ENCODE measurements at places on chromosomes 1 and 21.

GRCh38 chr1:101484689-101485338, 248.0 kb downstream of the S1PR1 start:
- no peak for DNase-seq

DNA sequence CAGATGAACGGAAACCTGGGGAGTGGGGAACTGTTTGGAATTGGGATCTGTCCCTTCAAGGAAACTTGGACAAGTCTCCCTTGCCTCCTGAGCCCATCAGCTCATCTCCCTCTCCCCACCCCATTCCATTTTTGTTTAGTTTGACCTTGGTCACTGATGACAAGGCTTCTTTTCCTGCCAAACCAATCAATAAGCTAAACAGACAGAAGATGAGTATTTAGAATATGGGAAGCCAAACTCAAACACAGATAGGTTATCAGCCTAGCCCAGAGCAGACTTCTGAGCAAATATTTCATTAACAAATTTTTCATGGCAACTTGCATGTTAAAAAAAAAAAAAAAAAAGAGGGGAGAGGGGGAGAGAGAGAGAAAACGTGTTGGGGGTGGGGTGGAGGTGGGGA, 337.2 kb upstream of the PROX1 start:
- DNase-seq: no peak

DNA sequence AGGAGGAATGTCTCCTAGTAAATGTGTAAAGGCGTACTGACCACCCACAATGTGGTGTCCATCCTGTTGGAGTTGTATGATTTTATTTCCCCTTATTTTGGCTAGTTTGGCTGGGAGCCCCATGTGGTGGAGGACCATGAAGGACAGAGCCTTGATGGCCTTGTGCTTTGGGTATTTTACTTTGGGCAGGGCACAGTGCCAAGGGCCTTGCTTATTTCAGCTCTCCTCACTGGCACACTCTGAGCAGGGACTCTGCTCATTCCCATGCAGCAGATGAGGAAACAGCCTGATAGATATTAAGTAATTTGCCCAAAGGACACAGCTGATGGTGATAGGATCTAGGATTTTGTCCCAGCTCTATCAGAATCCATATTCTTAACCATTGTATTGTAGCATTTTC, 50.2 kb downstream of the SMYD2 start:
- DNase-seq: no peak

- no peak for DNase-seq
Measured at GRCh38 chr1:243916160-243916559, 66.1 kb upstream of the AKT3 start.

GRCh38 chr1:218778257-218779126, 395.2 kb upstream of the LYPLAL1 start:
- DNase-seq: no peak

DNA sequence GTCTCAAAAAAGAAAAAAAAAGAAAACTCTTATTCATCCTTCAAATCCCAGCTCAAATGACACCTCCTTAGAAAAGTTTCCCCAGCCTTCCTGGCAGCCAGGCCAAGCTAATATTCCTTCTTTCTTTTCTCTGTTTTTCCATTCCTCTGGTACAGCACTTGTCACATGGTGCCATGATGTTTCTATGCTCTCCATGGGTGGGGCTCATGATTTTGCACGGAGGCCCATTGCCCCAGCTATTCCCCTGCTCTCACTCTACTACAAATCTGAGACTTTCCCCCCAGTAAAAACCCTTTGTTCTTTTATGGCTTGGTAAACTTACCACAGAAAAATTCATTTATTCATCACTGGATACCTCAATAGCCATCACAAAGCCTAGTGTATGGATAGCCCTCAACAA, 26.5 kb downstream of the OLFML2B start:
- no peak for DNase-seq

- DNase-seq: no peak
Measured at GRCh38 chr1:69403756-69404320, 163.9 kb upstream of the LRRC7 start.

- DNase-seq: no peak
Measured at GRCh38 chr1:172018727-172019311, 177.5 kb downstream of the DNM3 start.

DNA sequence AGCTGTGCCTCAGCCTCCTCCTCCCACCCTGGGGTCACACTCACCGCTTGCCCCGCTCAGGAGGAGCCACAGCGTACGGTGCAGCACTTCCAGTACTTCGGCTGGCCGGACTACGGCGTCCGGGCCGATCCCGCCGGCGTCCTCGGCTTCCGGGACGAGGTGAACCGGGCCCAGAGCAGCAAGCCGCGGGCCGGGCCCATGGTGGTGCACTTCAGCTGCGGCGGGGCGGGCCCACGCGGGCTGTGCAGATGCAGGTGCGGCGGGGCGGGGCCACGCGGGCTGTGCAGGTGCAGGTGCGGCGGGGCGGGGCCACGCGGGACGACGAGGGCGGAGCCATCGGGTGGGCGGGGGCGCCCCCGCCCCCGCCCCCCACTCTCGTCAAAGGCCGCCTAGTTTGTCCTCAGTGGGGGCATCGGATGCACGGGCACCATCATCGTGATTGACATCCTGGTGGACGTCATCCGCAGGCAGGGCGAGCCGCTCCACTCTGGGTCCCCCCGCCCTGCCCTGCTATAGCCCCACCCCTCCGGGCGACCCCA, 5.5 kb downstream of the RNF223 start:
- DNase-seq: no peak

DNA sequence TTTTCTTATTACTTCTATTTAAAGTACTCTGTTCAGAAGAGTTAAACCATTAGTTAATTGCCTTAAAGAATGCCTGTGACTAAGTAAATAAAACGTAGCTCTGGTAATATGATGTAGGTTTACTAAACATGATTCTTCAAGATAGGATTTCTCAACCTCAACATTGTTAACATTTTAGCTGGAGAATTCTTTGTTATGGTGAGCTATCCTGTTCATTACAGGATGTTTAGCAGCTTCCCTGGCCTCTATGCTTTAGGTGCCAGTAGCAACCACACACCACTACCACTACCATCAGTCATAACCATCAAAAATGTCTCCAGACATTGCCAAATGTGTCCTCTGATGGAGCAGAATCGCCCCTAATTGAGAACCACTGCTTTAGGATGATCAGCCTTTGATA, 10.7 kb downstream of the RPF1 start:
- no peak for DNase-seq

DNA sequence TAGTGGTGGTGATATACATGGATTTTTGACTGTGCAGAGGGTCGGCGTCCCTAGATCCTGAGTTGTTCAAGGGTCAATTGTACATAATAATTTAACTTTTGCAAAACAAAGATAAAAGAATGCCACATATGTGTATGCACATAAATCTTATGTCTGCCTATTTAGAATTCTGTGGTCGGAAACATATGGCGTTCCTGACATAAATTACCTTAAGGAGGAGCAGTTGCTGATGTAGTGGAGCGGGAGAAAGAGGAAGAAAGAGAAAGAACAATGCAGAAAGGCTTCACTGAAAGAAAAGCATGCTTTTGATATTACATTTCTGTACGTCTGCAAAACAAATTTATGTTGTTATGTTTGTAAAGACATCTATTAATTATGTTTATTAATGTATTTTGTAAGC, 40.0 kb downstream of the S1PR1 start:
- peak; percentile 86 for DNase-seq

DNA sequence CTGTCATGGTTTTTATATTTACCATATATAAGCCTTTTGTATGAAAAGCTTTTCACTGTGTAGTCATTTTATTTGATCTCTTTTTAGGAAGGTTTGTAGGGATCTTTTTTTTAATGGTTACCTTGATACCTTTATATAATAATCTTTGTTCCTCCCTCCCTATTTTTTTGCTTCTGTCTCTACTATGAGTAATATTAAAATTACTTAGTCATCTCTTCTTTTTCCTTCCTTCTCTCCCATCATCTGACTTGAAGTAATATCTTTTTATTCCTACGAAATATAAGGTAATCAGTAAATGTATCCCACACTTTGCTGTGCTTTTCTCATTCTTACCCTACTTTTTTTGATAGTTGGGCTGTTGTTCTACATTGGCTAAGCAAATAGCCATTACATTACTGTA, 161.4 kb downstream of the MAGI3 start:
- DNase-seq: no peak

DNA sequence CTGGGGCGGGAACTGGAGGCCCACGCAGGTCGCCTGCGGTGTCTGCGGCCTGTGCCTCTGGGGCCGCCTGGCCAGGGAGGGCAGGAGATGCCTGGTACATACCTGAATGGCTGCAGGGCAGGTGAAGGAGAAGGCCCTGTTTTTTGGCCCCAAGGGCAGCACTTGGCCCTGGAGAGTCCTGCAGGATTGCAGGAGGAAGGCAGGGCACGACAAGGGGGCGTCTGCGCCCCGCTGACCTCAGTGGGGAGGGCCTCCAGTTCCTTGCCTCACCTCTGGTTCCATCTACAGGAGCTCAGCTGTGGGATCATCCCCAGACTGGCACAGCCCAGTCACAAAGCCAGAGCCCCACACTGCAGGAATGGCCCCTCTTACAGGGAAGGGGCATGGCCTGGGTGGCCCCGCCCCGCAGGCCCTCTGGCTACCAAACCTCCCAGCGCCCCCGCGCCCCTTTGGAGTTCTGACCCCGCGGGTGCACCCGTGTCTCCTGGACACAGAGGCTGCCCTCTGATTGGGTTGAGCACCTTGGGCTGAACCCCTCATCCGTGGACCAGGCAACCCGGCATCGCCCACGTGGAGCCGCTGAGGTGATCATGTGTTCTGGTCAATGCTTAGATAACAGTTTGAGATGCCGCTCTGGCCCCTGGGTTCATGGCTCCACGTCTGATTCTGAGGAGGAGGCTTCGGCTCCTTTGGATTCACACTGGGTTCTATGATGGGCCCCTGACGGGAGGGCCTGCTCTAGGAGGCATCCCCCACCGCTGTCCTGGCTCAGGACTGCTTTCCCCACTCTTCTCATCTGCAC, 1.3 kb upstream of the PEX10 start:
- no peak for DNase-seq

DNA sequence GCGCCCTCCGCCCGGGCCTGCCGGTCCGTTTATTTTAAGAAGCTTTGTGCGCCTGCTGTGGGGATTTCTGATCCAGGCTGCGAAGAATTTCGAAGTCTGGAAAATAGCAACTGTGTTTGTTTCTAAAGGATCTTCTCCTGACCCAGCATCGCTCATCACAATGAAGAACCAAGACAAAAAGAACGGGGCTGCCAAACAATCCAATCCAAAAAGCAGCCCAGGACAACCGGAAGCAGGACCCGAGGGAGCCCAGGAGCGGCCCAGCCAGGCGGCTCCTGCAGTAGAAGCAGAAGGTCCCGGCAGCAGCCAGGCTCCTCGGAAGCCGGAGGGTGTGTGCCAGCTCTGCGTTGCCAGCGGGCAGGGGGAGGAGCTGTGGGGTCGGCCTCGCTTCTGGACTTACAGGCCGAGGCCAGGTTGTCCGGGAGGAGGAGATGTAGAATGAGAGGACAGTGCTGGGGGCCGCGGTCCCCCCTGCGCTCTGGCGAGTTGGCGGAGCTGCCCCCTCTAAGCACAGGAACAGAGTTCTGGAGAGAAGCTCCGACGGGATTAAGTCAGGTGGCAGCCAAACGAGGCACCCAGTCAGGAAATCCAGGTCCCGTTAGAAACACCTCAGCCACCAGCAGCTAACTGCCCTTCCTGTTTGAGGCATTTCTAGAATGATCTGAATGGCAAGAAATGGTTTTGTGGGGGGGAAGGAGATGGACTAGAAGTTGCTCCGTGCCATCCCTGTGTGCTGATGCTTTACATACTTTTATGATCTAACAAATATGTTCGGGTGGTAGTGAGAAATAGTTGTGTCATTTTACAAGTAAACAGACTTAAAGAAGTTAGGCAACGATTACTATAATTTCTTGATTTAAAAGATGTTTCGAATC, 948 bp downstream of the TXLNA start:
- peak; percentile 52 for DNase-seq

- no peak for DNase-seq
Measured at GRCh38 chr1:54335755-54336108, 70.5 kb downstream of the SSBP3 start.

GRCh38 chr1:114299331-114299975, 145.8 kb upstream of the SYT6 start:
- DNase-seq: no peak
